ENCODE measurements at places on chromosomes 4 and X.

DNA sequence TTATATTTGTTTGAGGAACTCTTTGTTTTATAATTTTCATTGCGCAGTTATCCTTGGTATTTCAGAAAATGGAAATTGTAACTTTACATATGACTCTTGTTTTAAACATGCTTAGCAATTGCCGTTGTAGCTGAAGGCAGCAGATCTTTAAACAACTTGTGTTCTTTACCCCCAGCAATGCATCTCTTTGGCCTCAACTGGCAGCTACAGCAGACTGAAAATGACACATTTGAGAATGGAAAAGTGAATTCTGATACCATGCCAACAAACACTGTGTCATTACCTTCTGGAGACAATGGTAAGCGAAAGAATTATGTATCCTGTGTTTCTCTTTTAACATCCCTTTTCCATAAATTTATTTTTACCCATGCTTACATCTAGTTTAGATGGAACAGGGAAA lies 263.6 kb downstream of the DCTD start:
- no peak for DNase-seq

DNA sequence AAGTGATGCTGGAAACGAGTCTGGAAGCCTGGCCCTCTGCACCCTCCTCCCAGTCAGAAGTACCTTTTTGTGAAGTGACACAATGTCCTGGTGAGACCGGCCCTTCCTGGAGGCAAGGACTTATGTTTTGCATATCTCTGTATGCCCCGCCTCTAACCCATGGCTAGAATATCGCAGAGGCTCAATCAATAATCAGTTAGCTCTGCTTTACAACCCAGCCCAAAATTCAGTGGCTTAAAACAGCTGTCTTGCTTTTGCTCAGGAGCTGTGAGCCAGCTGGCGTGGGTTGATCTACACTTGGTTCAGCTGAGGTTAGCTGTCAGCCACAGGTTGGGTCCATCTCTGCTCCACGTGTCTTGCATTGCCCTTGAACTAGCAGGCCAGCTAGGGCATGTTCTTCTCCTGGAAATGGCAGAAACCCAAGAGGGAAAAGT lies 98.8 kb upstream of the METTL14 start:
- DNase-seq = no peak

- DNase-seq = no peak
Observed at GRCh38 chr4:151656058-151656457, 104.7 kb downstream of the GATB start.

DNA sequence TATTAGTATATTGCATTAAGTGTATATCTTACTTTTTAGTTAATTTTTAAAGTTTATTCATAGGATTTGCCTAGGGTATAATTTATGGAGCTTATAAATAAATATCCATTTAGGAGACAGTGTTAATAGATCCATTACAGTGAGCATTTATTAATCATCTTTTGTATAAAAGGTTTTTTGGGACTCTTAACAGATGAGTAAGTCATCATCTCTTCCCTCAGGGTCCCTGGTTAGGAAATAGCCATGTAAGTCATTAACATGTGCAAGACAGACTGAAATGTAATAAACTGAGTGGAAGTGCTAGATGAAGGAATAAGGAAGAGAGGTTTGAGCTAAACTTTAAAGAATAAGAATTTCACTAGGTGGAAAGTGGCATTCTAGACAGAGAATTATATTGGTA lies 69.2 kb downstream of the PAQR3 start:
- DNase-seq = no peak

GRCh38 chr4:156516698-156517097 lies 454.9 kb downstream of the PDGFC start:
- no peak for DNase-seq

DNA sequence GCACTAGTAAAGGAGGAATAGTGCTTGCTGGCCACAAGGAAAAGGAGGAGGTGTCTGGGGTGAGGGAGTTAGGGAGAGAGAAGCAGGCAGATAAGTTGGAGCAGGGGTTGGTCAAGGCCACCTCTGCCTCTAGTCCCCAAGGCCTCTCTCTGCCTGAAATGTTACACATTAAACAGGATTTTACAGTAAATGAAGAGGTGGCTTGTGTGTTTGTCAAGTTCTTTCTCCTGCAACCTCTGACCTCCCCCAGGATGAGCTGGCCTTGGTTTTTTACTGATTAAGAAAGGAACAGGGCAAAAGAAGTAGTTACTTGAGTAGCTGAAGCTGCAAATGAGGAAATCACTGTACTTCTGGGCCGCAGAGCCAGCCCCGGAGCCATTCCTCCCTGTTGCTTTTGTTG lies 2.0 kb downstream of the GJB1 start:
- DNase-seq = no peak

DNA sequence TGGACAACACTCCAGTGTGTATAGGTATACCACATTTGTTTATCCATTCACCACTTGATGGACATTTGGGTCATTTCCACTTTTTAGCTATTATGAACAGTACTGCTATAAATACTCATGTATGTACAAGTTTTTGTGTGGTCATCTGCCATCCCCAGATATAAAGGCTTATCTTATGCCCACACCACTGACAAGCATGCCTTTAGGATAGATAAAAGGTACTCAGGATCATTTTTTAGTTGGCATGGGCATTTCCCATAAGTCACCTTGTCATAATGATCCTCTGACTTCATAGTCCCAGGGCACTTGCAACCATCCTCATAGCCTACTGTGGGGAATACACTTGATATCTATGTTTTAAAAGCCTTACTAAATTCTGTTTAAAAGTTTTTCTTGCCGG lies 6.3 kb downstream of the AWAT1 start:
- no peak for DNase-seq

- DNase-seq = no peak
Observed at GRCh38 chr4:128831531-128832242, 22.2 kb downstream of the JADE1 start.

GRCh38 chr4:173264684-173265185 lies 69.4 kb downstream of the HMGB2 start:
- DNase-seq = no peak

- no peak for DNase-seq
Observed at GRCh38 chrX:136765821-136766356, 14.8 kb downstream of the ARHGEF6 start.

- no peak for DNase-seq
Observed at GRCh38 chrX:75546724-75547511, 24.1 kb upstream of the ZDHHC15 start.

DNA sequence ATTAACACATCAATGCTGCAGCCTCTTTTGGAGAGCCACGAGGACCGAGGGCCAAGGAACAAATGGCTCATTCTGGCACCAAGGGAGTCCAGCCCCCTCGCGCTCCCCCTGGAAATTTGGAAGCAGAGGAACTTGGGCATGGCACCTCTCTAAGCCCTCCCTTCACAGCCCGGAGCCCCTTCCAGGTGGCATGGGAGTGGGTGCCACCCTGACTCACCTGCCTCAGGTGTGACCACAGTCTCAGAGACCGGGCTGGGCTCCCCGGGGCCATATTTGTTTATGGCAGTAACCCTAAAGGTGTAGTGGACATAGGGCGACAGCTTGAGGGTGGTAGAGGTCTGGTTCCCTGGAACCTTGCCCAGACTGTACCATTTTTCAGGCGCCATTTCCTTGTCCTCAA lies 18.8 kb downstream of the L1CAM start:
- DNase-seq = no peak

GRCh38 chr4:70855464-70855863 lies 15.8 kb upstream of the GRSF1 start:
- DNase-seq = no peak

- no peak for DNase-seq
Observed at GRCh38 chr4:41734371-41734770, 14.2 kb downstream of the PHOX2B start.

GRCh38 chr4:78971776-78972175 lies 32.5 kb upstream of the PAQR3 start:
- no peak for DNase-seq

DNA sequence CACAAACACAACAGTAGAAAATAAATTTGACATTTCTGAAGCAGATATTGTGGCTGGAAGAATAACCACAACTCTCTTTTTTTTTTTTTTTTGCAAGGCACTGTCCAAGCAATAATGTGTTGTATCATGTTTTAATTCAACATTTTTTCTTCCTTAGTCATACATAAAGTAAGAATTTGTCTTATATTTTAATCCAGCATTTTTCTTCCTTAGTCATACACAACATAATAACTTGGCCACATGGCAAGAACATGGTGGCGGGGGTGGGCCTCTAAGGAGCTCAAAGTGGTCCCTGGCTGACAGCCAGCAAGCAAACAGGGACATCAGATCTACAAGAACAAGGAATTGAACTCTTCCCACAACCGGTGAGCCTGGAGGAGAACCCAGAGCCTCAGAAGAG lies 20.2 kb downstream of the FBXW7 start:
- DNase-seq = no peak

DNA sequence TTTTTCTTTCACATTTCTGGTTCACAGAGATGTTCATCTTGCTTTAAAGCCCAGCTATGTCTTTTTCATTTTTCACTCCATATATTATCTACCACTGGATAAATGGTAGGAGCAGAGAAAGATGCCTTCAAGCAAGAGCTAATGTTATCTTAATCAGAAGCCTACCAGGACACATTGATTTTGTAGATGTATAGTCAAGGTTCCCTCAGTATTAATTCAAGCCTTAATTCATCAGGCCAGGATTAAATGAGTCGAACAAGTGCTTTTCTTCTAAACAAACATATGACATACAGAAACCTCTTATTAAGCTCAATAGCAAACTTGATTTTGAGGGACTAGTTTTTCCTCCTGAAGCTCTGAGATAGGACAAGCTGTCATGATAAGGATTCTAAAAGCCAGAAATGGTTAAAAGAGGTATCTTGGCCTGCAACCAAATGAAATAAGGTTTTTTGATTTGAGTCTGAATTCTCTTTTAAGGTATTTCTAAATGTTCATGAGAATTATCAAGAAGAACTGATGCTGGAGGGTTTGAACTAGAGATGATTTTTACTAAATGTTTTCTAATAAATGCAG lies 81.7 kb upstream of the FTHL17 start:
- DNase-seq = no peak

GRCh38 chr4:20532116-20532790 lies 168.0 kb upstream of the PACRGL start:
- no peak for DNase-seq

DNA sequence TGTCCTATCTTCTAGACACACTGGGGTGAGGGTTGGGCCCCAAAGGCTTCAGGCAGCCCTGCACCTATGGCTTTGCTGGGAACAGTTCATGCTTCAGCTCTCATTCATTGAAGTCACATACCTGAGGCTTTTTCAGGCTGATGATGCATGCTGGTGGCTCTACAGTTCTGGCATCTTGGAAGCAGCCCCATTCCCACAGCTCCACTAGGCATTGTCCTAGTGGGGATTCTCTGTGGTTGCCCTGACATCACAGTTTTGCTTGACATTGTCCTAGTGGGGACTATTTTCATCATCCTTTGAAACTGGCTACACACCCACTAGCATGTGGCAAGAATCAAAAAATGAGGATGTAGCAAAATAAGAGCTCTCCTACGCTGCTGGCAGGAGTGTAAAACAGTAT lies 37.7 kb upstream of the C4orf17 start:
- DNase-seq = no peak

GRCh38 chrX:47497271-47497888 lies 14.4 kb upstream of the ZNF41 start:
- no peak for DNase-seq

GRCh38 chrX:17986440-17986839 lies 125.3 kb upstream of the RAI2 start:
- no peak for DNase-seq

- no peak for DNase-seq
Observed at GRCh38 chr4:19167311-19167710, 1084.4 kb upstream of the SLIT2 start.

DNA sequence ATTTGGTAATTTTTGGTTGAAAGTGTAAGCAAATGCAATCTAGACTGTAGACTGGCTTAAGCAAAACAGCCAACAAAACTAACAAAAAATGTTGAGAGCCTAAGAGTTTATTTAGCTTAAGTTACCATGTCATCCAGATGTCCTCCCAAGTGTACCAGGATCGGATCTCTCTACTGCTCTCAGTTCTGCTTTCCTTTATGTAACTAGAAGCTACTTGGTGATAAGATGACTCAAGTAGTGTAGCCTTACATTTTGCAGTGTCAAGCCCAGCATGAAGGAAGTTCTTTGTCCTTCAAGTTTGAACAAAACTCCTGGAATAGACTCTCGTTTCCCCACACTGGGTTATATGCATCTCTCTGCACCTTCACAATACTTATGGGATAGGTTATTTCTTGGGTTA lies 1500.0 kb downstream of the STIM2 start:
- DNase-seq = no peak

All from activated T-helper 9 cell treated with anti-CD3 and anti-CD28 coated beads, Interleukin-2, amount 50 U/mL, for 16 hours (primary cell).